IPS DF 6.9 (cell line): ENCODE measurements at places on chromosomes 1 and 21.

- no peaks in the 10 kb centered on the region for H3K27me3 ChIP-seq
- peak; percentile 5 for DNase-seq
- H3K27ac ChIP-seq: no peak overlapping the region
Measured at GRCh38 chr1:198771563-198772153, 132.8 kb downstream of the PTPRC start.

DNA sequence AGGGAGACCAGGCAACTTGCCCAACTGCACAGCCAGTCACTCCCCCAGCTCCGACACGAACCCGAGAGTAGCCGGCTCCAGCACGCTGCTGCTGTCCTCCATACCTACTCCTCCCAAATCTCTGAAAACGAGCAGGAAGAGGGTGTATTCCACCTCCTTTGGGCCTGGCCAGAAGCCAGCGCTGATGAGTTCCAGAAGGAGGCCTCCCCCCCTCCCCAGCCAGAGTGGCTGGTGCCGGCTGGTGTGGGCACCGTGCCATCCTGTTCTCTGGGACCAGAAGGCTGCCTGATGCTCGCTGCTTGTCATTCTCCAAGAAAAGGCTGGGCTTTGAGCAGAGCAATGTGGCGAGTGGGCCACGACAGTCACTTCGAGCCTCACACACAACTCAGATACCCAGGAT lies 22.2 kb downstream of the KCNN3 start:
- H3K36me3 ChIP-seq: no peaks in the 10 kb centered on the region
- no peak overlapping the region for H3K27ac ChIP-seq
- H3K4me1 ChIP-seq: peaks cover 2% of the 10 kb centered on the region; the same call in 1 of the 2 replicates
- no peak overlapping the region for H3K4me3 ChIP-seq
- no peaks in the 10 kb centered on the region for H3K27me3 ChIP-seq

DNA sequence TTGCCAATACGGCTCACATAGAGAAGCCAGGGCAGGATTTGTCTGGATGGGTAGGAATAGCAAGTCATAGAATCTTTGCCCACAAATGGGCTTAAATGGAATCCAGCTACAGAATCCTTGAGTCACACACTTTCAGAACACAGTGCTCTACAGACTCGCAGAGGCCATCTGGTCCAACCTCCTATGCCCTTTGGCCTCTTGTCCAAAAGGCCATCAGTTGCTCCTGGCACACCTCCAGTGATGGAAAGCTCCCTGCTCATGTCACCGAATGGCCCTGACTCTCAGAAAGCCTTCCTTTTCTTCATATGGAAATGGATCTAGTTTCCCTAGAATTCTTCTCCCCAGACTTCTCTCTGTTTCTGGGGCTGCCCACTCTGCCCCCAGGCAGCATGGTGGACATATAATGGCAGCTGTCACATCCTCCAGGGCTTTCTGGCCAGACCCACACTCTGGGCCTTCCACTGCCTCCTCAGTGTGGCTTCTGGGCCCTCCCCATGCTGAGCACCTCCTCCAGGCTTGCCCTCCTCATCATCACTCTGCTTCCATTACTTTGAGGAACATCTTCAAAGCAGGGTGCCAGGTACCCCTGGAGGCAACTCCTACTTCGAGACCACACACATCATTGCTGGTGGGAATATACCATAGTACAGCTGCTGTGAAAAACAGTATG lies 33.6 kb upstream of the TRABD2B start:
- H3K36me3 ChIP-seq: no peaks in the 10 kb centered on the region
- no peak overlapping the region for H3K27ac ChIP-seq
- peaks cover 8% of the 10 kb centered on the region; the same call in 1 of the 2 replicates for H3K4me1 ChIP-seq
- H3K4me3 ChIP-seq: no peak overlapping the region

GRCh38 chr1:220149742-220150141 lies 55.8 kb downstream of the IARS2 start:
- H3K4me1 ChIP-seq: no peaks in the 10 kb centered on the region
- H3K4me3 ChIP-seq: no peak overlapping the region
- H3K36me3 ChIP-seq: peaks cover 3% of the 10 kb centered on the region; the same call in 1 of the 2 replicates
- H3K27ac ChIP-seq: no peak overlapping the region
- DNase-seq: no peak

GRCh38 chr1:45958317-45958716 lies 154.9 kb downstream of the MAST2 start:
- peaks cover 2% of the 10 kb centered on the region; the same call in 1 of the 2 replicates for H3K4me1 ChIP-seq
- no peak overlapping the region for H3K27ac ChIP-seq
- no peaks in the 10 kb centered on the region for H3K27me3 ChIP-seq
- DNase-seq: no peak

- peak; percentile 52 for DNase-seq
- H3K4me3 ChIP-seq: no peak overlapping the region
- H3K27ac ChIP-seq: no peak overlapping the region
- H3K36me3 ChIP-seq: no peaks in the 10 kb centered on the region
- no peaks in the 10 kb centered on the region for H3K27me3 ChIP-seq
Measured at GRCh38 chr1:22662318-22662717, 9.3 kb downstream of the C1QB start.

GRCh38 chr1:57832612-57833011 lies 408.8 kb upstream of the DAB1 start:
- no peak for DNase-seq
- H3K36me3 ChIP-seq: no peaks in the 10 kb centered on the region
- H3K27ac ChIP-seq: no peak overlapping the region
- H3K4me3 ChIP-seq: no peak overlapping the region
- no peaks in the 10 kb centered on the region for H3K27me3 ChIP-seq

- H3K27ac ChIP-seq: no peak overlapping the region
- no peaks in the 10 kb centered on the region for H3K4me1 ChIP-seq
- DNase-seq: no peak
- H3K4me3 ChIP-seq: no peak overlapping the region
Measured at GRCh38 chr1:79204779-79205479, 198.4 kb upstream of the ADGRL4 start.

DNA sequence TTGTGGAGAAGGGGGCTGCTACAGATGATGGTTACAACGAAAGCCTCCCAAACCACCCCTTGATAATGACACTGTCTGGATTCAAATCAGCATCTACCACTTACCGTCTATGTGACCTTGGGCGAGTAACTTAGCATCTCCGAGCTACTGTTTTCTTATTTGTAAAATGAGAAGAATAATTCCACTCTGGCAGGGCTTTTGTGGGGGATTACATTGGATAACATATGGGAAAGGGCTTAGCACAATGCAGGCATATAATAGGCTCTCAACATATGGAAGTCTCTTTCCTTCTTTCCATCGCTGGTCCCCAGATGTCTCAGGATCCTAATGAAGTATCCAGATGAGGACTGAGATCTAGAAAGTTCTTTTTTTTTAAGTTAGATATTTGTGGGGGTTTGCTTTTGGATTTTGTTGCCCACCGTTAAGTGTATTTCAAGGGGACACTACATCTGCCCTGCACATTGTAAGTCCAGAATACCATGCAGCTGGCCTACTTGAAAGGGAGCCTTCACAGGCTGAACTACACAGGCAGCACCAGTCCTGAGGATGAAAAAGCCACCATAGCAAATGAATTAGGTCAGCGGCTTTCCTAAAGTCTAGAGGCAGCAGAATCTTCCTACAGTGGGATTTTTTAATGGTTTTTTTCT lies 172.2 kb upstream of the IRF2BP2 start:
- 0 out of 2 replicates have a peak, but pooled peaks cover 3% of the 10 kb centered on the region for H3K4me1 ChIP-seq
- DNase-seq: no peak
- no peaks in the 10 kb centered on the region for H3K36me3 ChIP-seq
- H3K4me3 ChIP-seq: no peak overlapping the region
- no peaks in the 10 kb centered on the region for H3K27me3 ChIP-seq

- no peak for DNase-seq
- H3K4me3 ChIP-seq: no peak overlapping the region
- no peaks in the 10 kb centered on the region for H3K36me3 ChIP-seq
- no peaks in the 10 kb centered on the region for H3K27me3 ChIP-seq
- no peaks in the 10 kb centered on the region for H3K4me1 ChIP-seq
Measured at GRCh38 chr1:70915258-70916033, 132.2 kb downstream of the PTGER3 start.

DNA sequence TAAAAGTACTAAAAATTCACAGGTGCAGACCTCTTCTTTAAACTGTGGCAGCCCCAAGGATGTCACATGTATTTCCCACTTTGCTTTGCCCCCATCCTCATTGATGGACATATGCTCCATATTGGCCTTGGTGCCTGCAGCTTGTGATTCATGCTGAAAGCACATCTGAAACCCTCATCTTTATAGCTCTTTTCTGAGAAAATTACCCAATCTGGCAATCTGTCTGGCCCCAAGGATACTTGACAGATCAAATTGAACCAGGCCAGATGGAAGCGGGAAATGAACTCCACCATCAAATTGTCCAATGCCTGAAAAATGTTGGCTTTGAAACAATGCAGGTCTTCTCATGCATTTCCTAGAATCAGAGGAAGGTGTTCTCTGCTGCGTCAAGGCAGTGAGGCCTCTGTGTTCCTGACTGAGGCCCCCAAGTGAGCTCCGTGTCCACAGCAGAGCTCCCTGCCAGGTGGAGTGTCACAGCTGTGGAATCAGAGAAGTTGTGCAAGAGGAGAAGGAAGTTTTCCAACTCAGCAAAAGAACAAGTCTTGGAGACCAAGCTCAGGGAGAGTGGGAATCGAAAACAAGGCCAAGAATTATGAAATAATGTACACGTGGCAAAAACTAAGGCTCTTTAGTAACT lies 323.7 kb downstream of the PLPP3 start:
- DNase-seq: no peak
- no peaks in the 10 kb centered on the region for H3K27me3 ChIP-seq

DNA sequence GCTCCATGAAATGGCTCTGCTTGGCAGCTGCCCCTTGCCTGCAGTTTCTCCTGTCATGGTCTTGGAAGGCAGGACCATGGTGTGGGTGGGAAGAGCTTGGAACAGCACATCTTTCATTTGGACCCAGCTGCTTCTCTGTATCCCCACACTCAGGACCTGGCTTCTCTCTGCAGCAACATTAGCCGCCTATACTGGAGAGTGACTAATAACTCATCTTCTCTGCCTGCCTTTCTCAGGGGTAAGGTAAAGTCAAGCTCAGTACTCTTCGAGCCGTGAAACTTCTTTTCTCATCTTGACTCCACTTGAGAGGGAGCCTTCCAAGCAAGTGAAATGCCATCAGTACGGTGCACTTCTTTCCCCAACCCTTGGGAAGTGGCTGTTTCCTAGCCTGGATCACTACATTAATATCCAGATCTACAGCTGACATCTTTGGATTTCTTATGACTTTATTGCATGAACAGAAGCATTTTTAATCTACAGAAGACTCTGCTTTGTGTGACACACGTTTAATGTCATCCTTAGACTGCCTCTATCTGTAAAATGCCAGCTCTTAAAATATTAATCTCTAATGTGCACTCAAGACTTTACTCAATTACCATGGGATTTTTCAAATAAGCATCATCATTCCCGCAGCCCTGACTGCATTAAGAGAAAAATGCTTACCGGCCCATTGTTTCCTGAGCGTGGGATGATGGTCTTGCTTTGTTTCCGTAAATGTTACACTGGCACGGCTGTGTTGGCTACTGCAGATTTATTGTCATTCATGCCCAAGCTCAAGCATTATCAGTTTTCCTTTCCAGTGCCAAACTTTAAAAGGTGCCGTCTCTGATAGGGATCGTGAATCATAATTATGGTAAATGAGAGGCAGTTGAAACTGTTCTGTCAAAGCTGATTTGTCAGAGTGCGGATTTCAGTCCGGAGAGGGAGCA lies 242.9 kb downstream of the HHAT start:
- H3K27me3 ChIP-seq: no peaks in the 10 kb centered on the region
- H3K4me1 ChIP-seq: no peaks in the 10 kb centered on the region
- no peak overlapping the region for H3K27ac ChIP-seq
- DNase-seq: no peak
- H3K4me3 ChIP-seq: no peak overlapping the region

DNA sequence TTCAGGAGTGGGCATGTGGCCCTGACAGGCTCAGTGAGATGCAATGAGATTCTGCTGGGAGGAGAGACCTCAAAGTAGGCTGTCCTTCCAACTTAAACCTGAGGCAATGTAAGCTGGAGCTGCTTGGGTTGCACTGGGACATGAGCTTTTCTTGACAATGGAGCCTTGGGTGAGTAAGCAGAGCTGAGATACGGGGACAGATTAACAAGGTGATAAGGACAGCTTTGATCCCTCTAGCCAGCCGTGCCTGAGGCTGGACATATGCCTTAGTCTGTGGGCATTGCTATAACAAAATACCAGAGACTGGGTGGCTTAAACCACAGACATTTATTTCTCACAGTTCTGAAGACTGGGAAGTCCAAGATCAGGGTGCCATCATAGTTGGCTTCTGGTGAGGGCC lies 18.3 kb upstream of the NGF start:
- H3K27me3 ChIP-seq: no peaks in the 10 kb centered on the region
- no peak overlapping the region for H3K4me3 ChIP-seq
- DNase-seq: no peak
- no peaks in the 10 kb centered on the region for H3K4me1 ChIP-seq

DNA sequence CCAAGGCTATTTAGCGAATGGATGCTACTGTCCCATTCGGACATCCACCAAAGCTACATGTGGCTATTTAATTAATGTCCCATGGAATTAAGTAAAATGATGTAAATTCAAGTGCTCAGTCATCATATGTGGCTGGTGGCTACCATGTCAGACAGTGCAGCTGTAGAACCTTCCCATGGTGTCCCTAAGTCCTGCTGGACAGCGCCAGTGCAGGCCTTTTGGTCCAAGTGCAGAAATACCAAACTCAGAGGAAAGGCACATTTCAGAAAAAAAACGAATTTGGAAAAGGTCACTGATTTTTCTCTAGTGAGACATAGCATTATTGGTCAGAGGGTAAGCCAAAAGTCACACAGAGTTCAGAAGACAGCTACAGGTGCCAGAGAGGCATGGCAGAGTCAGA lies 17.6 kb downstream of the TMPRSS2 start:
- no peaks in the 10 kb centered on the region; the same call in 1 of the 2 replicates for H3K4me1 ChIP-seq
- peaks cover 4% of the 10 kb centered on the region; the same call in 1 of the 2 replicates for H3K36me3 ChIP-seq
- no peak for DNase-seq
- no peak overlapping the region for H3K4me3 ChIP-seq
- no peaks in the 10 kb centered on the region for H3K27me3 ChIP-seq
- no peak overlapping the region for H3K27ac ChIP-seq

DNA sequence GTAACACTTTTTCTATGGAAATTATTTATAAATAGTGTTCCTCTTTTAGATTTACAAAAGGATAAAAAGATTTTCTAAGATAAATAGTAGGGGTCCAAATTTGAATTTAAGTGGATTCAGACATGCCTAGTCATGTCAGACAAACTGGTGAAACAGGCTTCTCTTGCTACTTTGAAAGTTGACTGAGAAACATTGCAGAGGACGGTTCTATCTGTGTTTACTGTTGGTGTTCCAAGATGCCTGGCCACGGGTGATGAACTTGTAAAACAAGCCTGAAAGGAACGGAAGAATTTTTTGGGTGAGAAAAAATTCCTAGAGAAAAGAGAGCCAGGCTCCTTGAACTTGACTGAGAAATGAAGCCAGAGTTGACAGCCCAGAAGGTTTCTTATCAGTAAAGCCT lies 2.2 kb downstream of the KRTAP19-1 start:
- H3K4me1 ChIP-seq: no peaks in the 10 kb centered on the region
- H3K36me3 ChIP-seq: no peaks in the 10 kb centered on the region
- no peak overlapping the region for H3K27ac ChIP-seq
- H3K4me3 ChIP-seq: no peak overlapping the region
